ENCODE measurements at places on chromosomes 6 and 20.

- no peak for DNase-seq
These were observed 22.8 kb upstream of the BHLHE23 start for GRCh38 chr20:63029358-63030121.

GRCh38 chr6:167116838-167117228 lies 6.1 kb upstream of the CCR6 start:
- DNase-seq = no peak

GRCh38 chr6:111850295-111850937 lies 22.8 kb downstream of the FYN start:
- DNase-seq = no peak

DNA sequence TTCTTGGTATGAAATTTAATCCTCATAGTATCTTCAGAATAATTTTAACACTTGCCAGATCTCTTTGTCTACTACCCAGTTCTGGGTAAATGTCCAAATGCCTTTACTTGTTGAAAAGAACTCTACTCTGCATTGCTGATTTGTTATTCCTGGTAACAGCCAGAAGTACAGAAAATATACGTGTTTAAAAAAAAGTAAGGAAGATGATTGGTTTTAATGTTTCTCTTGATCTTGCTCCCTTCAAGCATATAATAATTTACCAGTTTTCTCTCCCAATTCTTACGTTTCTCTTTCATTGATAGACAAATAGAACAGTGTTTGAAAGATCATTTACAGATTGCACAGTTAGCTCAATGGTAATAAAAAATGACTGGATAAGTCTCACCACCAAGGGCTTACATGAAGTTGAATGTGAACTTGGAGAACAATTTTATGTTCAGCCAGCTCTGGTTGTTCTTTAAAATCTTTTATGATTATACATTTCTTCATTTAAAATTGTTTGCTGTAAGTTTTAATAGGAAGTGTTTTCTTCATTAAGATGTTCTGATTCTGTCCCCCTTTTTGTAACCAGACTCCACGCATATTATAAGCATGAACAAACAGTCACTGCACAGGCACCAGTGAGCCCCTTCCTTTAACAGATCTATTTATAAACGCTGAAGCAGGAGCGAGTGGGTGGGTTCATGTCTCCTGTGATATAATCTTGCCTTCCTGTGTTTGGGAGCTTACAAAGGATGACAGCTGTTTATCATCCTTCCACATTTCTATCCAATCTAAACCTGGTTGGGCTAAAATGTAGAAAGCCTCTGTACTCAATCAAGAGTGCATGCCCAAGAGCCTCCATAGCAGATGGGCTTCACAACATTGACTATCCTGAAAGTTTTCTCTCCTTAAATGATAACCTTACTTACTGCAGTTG lies 299.5 kb downstream of the PRL start:
- DNase-seq = no peak

GRCh38 chr6:109671733-109672132 lies 19.3 kb downstream of the AK9 start:
- DNase-seq = no peak

- no peak for DNase-seq
These were observed 77.8 kb downstream of the BMP7 start for GRCh38 chr20:57188576-57189079.

- DNase-seq = no peak
These were observed 229.5 kb upstream of the FOXQ1 start for GRCh38 chr6:1082285-1082935.

GRCh38 chr6:89530982-89531381 lies 98.0 kb downstream of the ANKRD6 start:
- DNase-seq = no peak

Data from CD4-positive, alpha-beta T cell treated with Interferon alpha-2 for 1 hour (primary cell).